Stimulated activated CD8-positive, alpha-beta memory T cell treated with anti-CD3 and anti-CD28 coated beads, Interleukin-7, amount 100 ng/mL, for 1 hour (primary cell): ENCODE measurements at places on chromosomes 3 and 15.
A peak's percentile ranks its signal among the peaks of the same experiment; 100 is the strongest.

GRCh38 chr3:123743121-123743520 is 141.0 kb downstream of the MYLK start:
- DNase-seq = no peak

- no peak for DNase-seq
Observed at GRCh38 chr15:92812271-92812670, 87.9 kb upstream of the CHD2 start.

DNA sequence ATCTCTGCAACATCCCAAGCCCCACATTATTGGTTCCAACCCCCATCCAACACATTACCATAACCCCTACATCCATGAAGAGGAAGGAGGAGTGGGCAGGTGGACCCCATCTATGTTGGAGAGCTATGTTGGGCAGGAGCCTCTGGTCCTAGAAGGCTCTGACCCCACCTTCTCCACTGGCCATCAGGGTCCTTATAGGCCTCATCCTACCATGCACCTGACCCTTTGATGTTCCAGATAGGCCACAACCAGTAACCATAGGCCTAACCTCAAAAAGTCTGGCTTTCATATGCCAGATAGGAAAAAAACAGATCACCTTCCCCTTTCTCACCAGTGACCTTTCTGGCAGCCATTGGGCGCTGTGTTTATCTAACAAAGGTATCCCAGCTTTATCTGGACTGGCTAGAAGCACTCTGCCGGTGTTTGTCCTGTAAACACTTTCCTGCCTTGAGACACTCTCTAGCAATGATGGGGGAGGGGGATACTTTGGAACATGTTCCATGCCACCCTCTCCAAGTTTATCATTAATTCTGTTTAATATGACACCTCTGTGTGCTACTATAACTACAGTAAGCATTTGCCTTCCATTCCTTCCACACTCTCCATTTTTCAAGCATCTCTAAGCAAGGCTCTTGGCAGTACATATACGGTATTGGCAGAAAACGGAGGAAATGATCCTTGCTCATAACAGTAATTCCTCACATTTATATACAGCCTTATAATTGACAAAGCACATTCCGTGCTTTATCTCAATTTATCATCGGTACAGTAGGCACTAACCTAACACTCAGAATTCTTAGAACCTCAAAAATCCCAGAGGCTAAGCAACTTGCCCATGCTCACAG is 377.1 kb downstream of the VPS13C start:
- no peak for DNase-seq

DNA sequence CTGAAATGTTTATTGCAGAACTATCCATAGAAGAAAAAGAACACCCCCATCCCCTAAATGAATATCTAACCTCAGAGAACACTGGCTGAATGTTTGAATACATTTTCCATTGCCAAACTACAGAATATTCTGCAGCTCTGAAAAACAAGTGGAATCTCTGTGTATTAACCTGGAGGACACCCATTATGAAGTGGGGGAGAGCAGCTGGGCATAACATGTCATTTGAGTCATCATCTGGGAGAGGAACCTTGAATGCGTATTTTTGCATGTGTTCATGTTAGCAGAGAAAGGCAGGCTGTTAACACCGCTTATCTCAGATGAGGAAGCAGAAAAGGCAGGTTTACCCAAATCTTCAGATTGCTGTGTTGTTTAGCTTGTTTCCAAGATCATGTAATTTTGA is 31.5 kb downstream of the ESYT3 start:
- DNase-seq = no peak

GRCh38 chr3:37114251-37115145 is 59.9 kb downstream of the LRRFIP2 start:
- no peak for DNase-seq

GRCh38 chr3:132469326-132469725 is 52.0 kb downstream of the DNAJC13 start:
- DNase-seq = no peak

- no peak for DNase-seq
Observed at GRCh38 chr3:181442066-181442465, 269.7 kb upstream of the SOX2 start.

DNA sequence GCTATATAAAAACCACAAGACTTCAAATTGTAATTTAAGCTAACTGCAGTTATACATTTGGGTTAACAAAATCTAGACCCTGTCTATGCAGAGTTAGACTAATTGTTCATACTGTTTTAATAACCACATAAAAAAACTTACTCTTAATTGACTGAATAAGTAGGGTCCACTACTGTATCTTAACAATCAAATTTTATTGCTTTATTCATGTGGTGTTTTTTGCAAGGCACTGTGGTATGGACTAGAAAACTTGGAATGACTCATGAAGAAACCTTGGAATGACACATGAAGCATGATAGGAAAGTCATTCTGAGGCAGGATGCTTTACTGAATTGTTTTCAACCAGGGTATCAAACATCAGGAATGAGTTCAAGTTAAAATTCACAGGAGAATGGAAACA is 2.3 kb downstream of the SERP1 start:
- DNase-seq = no peak

- DNase-seq = no peak
Observed at GRCh38 chr15:58977887-58978286, 9.6 kb upstream of the RNF111 start.

GRCh38 chr3:133574260-133574881 is 885 bp downstream of the CDV3 start:
- DNase-seq = peak; percentile 32

DNA sequence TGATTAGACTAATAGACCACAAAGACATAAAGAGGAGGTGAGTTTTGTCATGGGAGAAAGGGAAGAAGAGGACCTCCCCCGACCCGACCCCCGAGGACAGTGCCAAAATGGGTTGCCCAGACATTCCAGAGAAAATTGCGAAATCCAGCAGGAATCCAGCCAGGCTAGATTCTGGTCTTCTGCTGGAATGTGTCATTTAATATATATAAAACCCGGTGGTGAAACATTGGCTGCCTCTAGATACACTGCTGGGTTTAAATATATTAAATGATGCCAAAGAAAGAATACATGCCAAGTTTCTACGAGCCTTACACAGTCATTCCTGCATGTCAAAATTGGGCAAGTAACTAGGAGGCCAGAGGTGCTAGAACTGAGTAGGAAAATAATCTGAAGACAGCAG is 45.3 kb upstream of the SPESP1 start:
- DNase-seq = no peak

DNA sequence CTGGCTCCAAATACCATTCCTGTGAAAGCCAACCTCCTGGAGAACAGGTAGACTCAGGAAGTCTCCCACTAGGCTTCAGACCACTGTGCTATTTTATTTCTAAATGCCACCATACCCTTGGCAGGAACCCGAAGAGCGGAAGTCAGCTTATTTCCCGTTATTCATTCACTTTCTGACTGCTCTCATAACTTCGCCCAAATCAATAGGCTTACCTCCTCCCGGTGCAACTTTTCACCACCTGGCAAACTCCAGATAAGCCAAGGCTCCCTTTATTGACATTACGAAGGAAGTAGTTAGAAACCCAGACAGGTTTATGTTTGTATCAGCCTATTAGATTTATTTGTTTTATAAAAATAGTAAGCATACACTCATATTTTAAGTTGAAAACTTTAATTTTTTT is 3.3 kb upstream of the CCDC54 start:
- DNase-seq = no peak

GRCh38 chr3:36380221-36381031 is at the start of gene STAC:
Gene STAC (plus strand): TSS chr3:36380504. CDS start chr3:36380644, 140 bp downstream.
- no peak for DNase-seq

- no peak for DNase-seq
Observed at GRCh38 chr3:102979682-102980354, 545.0 kb downstream of the ZPLD1 start.

GRCh38 chr3:139528924-139529323 is 10.6 kb downstream of the RBP1 start:
- no peak for DNase-seq

GRCh38 chr3:185737020-185737419 is 87.8 kb downstream of the IGF2BP2 start:
- DNase-seq = no peak

DNA sequence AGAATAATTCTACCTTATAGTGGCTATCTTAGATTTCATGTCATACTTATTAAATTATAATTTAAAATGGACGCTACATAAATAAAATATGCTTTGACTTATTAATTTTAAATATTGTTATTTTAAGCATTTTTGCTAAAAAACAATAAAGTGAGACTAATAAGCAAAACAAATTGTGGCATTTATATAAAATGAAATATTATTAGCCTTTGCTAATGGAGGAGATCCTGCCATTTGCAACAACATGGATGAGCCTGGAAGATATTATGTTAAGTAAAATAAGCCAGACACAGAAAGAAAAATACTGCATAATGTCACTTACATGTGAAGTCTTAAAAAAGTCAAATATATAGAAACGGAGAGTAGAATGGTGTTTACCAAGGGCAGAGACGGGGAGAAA is 54.8 kb upstream of the PIK3R4 start:
- DNase-seq = no peak

DNA sequence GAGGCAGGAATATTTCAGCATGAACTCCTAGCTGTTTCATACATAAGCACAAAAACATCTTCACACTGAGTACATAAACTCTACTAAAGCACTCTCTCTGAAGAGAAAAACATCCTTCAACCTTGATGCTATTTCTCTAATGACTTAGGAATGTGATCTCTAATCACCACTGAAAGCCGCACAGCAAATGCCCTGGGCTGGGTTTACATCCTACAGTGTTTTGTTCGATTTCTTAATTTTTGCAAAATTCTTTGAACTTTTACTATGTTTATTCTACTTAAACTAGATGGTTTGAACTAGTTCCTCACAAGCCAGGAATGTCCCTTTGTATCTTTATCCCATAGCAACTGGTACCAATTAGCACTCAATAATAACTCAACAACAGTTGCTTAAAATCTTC is 130.9 kb upstream of the ABI3BP start:
- DNase-seq = no peak

- DNase-seq = no peak
Observed at GRCh38 chr3:178671377-178671776, 135.1 kb downstream of the KCNMB2 start.

DNA sequence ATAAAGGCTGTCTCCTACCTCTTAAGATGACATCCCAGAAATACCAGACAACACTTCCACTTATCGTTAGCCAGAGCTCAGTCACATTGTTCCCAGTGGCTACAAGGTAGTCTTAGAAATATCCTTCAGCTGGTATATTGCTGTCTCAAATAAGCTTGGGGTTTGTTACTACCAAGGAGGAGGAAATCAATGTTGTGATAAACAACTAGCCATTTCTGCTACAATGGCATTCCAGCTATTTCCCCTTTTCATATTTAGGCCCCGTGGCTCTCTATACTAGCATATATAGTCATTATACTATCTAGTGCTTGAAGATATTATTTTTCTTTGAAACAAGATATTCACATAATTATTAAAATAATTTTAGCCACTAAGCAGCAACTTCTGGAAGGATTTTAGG is 56.5 kb downstream of the VPS8 start:
- DNase-seq = no peak

DNA sequence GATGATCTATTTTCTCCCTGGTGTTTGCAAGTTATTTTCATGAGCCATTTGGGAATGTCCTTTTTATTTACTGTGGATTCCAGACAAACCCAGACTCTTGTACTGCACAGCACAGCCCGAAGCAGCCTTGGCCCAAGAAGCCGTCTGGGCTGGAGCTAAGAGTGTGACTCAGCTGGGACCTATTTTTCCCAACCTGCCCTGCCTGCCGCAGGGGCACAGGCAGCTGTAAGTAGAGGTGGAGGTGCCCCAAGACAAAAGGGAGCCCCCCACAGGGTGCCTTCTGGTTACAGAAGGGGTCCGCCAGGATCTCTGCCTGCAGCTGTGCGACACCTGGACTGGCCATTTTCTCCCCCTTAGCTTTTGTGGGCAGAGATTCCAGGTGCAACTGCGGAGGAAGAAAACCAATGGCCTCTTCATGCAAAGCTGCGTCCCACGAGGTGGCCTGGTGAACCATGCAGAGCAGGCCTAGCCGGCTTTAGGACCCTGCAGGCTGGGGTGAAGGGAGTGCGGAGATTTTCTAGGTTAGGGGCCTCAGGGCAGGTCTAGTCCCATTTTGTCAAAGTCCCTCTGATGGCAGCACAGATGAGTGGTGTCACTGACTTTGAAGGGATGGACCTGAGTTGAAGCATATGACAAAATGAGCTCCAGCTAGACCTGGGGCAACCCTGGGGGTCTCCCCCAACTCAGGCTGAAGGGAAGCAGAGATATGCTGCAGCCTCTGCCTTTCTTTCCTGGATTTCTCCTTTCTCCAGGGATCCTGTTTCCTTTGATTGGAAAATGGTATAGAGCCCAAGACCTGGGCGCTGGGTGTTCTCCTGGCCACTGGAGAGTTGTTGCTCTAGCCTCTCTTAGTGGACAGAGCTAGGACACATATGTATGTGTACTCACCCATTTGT is 131.2 kb downstream of the KLF13 start:
- no peak for DNase-seq
